Stimulated activated CD4-positive, alpha-beta T cell treated with anti-CD3 and anti-CD28 coated beads, TNF-alpha, amount 100 ng/mL, for 4 hours (primary cell): ENCODE measurements at places on chromosomes 7 and 10.

DNA sequence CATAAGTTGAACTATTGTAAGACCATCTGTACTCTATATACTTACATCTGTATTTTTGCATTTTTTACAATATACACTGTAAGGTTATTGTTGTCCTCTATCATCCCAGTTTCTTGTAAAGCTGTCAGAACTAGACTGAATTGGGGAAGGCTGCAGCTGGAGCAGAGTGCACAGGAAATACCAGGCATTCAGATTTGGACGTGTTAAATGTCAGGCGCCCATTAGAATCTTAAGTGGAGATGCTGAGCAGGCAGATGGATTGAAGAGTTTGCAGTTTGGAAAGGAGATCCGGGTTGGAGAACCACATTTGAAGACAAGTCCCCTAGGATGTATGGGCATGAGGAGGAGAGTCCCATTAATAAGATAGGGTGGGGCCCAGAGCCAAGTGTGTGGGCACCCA, 40.4 kb downstream of the MTURN start:
- DNase-seq = no peak

DNA sequence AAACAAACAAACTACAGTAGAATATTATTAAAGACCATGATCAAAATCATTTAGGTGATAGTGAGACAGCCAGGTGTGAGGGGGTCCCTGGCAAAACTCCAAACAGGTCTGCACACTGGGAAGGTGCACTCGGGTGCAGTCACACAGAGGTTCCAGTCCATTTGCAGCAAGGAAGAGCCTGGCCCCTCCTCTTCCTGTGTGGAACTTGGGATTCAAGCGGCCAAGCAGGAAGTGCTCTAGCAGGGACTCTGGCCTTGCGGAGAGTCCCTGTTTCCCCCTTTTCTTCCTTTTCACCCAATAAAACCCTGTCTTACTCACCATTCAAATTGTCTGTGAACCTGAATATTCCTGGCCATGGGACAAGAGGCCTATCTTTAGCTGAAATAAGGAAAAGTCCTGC, 181.8 kb downstream of the LRRTM3 start:
- DNase-seq = no peak

- no peak for DNase-seq
These were observed 32.6 kb downstream of the NUDT1 start for GRCh38 chr7:2274666-2275065.

DNA sequence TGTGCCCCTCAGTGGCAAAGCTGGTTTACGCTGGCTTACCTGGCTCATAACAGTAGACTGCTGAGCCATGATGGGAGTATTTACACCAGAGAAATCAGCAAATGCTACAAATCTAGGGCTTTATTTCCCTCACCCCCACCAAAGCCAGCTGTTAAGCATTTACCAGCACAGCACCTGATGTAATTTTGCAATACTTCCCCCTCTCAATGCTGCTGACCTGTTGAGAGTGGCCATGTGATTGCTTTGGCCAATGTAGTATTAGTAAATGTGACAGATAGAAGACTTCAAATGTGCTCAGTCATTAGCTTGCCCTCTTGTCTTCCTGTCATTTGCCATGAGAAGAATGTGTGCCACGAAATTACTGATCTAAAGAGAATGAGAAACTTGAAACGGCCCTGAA, 46.6 kb downstream of the HERPUD2 start:
- DNase-seq = no peak

DNA sequence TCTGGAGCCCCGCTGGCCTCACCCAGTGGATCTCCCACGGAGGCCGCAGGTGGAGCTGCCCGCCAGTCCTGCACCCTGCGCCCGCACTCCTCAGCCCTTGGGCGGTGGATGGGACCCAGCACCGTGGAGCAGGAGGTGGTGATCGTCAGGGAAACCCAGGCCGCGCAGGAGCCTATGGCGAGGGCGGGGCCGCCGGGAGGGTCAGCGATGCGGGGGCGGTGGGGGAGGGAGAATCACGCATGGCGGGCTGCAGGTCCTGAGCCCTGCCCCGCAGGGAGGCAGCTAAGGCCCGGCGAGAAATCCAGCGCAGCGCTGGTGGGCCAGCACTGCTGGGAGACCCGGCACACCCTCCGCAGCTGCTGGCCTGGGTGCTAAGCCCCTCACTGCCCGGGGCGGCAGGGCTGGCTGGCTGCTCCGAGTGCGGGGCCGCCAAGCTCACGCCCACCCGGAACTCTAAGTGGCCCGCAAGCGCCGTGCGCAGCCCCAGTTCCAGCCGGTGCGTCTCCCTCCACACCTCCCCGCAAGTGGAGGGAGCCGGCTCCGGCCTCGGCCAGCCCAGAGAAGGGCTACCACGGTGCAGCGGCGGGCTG, 524.8 kb upstream of the TPK1 start:
- no peak for DNase-seq

- DNase-seq = peak; percentile 24
These were observed 19.5 kb downstream of the WNT8B start for GRCh38 chr10:100482181-100482833.

- no peak for DNase-seq
These were observed 515.8 kb upstream of the MKI67 start for GRCh38 chr10:128642023-128642422.

GRCh38 chr10:99685597-99685967, 26.3 kb downstream of the ENTPD7 start:
- no peak for DNase-seq

GRCh38 chr7:37483627-37484026, 35.0 kb upstream of the ELMO1 start:
- no peak for DNase-seq
